ENCODE measurements at places on chromosomes 12 and 14.

DNA sequence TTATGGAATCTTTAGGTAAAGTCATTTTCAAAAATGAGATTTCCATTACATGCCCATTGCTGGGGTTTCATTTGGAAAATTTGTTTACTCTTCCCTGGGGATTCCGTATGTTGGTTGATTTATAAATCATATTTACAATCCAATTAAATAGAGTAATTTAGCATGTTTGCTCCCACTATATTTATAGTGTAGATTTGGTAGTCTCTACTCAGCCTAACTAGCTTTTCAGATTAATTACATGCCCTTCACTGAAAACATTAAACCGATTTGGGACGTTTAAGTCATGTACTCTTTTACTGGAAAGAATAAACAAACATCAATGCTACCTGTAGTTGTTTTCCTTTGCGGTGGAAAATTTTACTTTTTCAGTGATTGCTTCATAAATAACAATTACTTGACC lies 10.4 kb downstream of the PAX9 start:
- DNase-seq: no peak

DNA sequence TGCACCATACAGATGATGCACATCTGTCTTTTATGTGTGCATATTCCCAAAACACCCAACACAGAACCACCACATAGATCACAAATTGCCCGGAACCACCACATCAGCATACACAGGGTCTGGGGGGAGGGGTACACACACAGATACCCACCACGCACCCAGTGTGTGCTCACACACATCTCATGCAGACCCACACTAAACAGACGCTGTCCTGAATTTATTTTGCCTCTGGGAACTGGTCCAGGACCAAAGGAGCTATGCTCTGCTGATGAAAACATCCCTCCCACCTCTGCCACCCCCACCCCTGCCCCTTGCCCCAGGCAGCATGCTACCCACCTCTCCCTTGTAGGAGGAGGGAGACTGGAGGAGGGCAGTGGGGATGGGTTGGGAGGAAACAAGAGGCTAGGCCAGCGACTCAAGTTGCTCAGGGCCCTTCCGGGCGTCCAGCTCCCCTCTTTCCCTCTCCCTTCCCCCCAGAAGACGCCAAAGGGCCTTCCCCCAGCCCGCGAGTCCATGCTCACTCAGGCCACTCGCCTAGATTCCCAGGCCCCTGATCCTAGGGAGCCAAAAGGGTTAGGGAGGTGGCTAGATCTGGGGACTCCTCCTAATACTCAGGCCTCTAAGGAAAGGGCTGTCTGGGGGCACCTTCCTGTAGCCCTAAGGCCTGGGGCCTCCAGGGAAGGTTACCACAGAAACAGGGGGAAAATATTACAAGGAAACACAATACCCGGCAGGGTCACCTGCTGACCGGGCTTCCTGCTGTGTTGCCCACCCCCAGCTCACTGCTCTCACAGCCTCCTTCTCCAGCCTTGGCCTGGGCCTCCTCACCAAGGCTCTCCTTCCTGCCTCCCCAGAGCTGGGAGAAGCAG lies 3.1 kb downstream of the HDAC7 start:
- DNase-seq: no peak

DNA sequence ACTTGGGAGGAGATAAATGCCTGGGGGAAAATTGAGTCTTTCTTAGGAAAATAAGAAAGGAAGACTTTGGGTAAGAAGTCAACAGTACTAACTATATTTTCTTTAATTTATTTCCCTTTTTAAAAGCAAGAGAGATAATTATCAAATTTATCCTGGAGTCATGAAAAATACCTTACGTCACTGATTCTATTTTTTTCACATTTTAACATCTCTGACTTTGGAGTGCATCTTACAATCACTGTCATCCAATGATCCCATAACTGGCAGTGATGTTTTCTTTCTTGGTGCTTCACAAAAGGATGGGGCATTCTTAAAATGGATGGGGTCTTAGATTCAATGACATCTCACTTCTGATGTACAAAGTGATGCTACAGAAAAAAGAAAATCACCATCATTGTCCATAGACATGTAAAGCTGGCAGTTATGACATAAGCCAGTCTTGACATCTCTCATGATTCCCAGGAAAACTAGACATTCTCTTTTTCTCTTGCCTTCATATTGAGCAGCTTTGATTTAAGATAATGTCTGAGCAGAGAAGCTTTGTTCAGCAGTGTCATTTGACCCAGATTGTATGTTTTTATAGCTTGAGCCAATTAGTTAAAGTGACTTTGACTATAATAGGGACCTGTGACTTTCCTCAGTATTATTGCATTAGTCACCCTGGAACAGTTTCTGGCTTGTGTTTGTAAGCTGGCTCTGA lies 236.2 kb downstream of the EGLN3 start:
- DNase-seq: no peak

- DNase-seq: no peak
Observed at GRCh38 chr12:3148366-3149000, 71.3 kb downstream of the TSPAN9 start.

GRCh38 chr12:115210533-115211252 lies 526.7 kb upstream of the TBX3 start:
- no peak for DNase-seq

DNA sequence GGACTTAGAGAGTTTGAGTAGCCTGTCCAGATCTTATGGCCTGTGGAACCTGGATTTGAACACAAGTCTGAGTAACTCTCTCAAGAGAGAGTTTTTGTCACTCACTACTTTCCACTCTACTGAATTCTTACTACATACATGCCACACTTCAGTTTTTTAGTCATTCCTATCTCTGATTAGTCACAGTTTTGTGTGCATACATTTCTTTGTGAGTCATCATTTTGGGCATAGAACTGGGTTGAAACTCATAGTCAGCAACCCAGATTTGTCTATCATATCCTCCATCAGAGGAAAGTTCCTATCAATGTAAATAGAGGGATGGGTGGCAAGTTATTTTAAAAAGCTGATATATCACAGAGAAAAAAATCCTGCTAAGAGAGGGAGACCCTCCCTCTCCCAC lies 42.9 kb downstream of the FLRT2 start:
- DNase-seq: no peak

DNA sequence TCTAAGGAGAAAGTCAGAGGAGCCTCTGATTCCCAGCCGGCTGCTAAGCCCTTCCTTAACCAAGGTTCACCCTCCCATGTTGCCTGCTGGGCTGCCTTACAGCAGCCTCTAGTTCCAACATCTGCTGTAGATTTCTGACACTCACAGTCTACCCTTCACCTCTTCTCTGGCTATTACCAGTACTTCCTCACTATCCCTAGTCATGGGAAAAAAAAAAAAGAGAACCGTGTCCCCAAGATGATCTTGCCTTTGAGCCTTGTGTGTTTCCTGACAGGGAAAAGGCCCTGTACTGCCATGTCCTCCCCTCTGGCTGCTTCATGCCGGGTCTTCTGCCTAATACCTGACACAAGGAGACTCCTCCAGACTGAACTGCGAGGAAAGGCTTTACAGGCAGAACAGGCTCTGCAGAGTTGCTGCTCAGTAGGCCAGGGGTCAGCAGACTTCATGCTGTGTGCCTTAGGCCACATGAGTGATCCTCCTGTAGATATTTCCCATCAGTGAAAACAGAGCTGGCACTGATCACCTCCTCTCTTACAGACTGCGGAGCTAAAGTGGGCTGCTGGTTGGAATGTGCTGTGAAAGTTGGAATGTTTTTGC lies 46.8 kb downstream of the PRKCH start:
- DNase-seq: no peak

DNA sequence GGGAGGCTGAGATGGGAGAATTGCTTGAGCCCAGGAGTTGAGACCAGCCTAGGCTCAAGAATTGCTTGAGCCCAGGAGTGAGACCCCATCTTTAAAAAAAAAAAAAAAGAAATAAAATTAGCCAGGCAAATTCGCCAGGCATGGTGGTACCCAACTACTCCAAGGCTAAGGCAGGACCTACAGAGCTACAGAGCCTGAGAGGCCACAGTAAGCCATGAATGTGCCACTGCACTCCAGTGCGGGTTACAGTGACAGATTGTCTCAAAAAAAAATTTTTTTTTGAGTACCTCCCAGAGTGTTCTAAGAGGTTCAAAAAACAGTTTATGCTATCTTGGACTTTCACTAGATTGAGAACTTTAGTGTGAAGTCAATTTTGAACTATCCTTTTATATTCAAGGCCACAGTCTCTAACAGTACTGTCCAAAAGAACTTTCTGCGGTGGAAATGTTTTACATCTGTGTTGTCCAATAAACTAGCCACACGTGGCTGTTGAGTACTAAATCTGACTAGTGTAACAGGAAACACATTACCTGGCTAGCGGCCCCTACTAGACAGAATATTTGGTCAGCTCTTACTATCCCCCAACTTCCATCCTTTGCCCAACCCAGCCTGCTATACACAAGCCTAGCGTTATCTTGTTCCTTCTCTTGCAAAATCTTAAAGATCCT lies 2.4 kb downstream of the RPL36AL start:
- no peak for DNase-seq

DNA sequence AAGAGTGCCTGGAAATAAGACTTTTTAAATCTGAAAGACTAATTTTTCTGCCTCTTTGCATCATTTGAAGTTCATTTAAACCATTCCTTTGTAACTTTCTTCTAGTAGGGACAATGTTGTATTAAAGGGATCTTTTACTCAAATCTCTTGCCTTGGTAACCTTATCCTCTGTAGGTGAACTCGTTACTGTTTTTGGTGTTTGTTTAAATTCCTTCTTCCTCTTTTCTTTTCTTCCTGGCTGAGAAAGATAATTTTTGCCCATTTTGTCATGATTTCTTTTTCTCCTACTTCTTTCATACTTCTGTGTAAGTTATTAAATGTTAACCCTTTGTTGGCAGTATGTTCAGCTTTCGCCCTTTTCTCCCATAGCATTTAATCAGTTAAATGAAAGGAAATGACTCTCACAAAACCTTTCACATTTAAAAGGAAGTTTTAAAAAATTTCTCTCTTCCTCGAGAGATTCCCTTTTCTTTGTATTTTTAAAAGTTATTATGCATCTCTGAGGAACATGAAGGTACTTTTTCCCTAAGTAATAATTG lies 10.3 kb downstream of the VEZT start:
- no peak for DNase-seq
